ENCODE measurements at places on chromosomes 5 and 9.

DNA sequence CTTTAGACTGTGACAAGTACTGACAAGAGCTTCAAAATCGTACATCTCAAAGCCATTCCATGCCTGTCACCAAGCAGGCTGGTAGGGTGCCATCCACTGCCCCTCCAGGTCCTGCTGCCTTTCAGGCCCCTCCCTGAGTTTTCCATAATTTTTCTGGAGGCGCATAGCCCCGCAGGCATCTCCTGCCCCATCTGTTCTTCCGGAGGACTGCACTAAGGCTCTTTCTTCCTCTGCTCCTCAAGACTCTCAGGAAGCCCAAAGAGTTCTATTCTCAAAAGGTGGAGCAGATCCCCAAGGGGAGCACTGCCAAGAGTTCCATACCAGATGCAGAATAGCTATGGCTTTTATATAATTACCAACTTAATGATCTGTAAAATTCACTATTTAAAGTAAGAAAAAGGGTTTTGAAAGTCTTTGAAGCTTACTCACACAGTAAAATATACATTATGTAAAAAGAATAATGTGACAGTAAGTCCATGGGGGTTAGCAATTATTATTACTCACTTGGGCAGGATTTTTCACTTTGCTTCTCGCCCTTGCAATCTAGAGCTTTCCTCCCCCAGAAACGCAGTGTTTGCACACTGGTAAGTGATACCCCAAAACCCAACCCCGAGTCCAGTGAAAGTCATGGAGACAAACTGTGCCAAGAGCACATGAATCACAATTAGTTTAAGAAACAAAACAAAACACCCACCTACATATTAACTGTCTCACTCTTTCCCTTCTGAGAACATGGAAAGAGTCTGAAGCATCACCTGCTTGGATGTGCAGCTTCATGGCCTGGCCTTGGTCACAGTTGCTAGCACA lies 114.1 kb upstream of the DAPK1 start:
- DNase-seq, result no peak

- no peak for DNase-seq
Measured at GRCh38 chr9:120829650-120830049, 13.1 kb downstream of the PSMD5 start.

- no peak for DNase-seq
Measured at GRCh38 chr5:121899346-121899745, 47.7 kb downstream of the FTMT start.

DNA sequence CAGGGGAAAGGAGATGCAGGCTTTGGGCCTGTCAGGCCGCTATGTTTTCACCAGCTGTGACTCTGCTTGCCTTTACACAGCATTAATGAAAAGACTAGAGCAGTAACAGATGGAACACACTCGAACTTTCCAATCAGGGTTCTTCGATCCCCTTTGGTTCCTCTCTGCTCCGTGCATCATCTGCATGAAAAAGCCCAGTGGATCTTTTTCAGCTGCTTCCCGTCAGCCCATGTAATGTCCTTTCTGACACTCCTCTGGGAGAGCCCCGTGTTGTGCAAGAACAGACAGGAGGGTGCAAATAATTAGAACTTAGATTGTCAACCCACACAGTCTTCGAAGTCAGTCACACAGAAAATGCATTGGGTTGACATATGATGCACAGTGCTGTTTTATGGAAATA lies 448.9 kb upstream of the ZNF462 start:
- DNase-seq, result no peak

DNA sequence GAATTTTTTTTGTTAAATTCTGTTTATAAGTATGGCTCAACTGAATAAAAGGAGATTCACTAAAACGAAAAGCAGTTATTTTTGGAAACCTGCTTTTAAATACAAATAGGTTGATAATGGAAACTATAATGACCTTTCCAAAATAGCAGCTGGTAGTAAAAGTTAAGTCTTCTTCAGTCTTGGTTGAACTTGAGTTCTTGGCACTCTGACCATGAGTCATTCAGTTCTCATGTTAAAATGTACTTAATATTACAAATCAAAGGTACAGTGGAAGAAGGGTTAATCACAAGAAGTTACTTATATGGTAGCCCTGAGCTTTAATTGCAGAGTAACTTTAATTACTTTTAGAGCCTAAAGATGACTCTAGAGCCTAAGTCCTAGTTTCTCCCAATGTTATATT lies 62.1 kb downstream of the KLF9 start:
- no peak for DNase-seq

GRCh38 chr9:102778746-102779145 lies 216.4 kb upstream of the CYLC2 start:
- DNase-seq, result no peak

DNA sequence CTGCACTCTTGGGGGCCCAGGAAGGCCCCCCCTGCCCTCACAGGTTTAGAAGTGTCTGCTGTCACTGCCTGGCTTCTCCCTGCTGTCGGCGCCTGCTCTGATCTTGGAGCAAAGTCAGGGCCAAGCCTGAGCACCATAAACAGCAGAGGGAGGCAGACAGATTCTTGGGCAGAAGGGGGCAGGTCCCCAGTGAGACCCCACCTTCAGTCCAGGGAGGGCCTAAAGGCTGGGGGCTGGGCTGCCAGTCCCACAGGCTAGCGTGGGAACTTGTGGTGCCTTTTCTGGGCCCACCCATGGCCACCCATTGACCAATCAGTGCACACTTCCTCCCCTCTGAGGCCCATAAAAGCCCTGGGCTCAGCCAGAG lies 124.0 kb downstream of the OLFM1 start:
- DNase-seq, result no peak

- no peak for DNase-seq
Measured at GRCh38 chr5:120152472-120152871, 311.6 kb upstream of the PRR16 start.

GRCh38 chr9:94779031-94779430 lies 52.5 kb downstream of the AOPEP start:
- DNase-seq, result no peak

DNA sequence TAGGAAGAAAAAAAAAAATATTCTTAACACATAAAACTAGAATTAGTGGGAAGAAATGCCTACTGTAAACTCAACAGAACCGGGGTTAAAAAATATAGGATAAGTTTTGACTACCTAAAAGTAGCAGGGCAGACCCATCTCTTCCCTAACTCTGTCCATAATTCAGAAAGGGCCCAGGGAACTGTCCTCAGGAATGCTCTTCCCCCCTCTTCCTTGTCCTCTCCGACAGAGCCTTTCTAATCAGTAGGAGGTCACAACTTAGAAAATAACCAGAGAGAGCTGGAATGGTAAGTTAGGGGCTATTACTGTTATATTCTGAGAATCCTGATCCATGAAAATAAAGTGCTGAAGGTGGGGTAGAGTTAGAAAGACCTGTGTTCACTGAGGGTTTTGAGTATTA lies 22.2 kb downstream of the PIK3R1 start:
- no peak for DNase-seq

GRCh38 chr9:122095010-122095767 lies 2.1 kb upstream of the TTLL11 start:
- peak; percentile 13 for DNase-seq

- DNase-seq, result no peak
Measured at GRCh38 chr9:91660521-91660920, 236.9 kb upstream of the NFIL3 start.

GRCh38 chr5:141623186-141623585 lies 4.4 kb upstream of the DIAPH1 start:
- DNase-seq, result no peak

- DNase-seq, result no peak
Measured at GRCh38 chr5:127098241-127098640, 24.9 kb upstream of the C5orf63 start.

Data from stimulated activated CD8-positive, alpha-beta memory T cell treated with anti-CD3 and anti-CD28 coated beads, Interleukin-15, amount 100 ng/mL, for 48 hours (primary cell).